ENCODE measurements at places on chromosomes 7 and 10.

- no peak overlapping the region for H3K27ac ChIP-seq
- H3K27me3 ChIP-seq = no peaks in the 10 kb centered on the region
- no peak for DNase-seq
- no peaks in the 10 kb centered on the region for H3K36me3 ChIP-seq
These were observed 163.4 kb upstream of the COL1A2 start for GRCh38 chr7:94231305-94231704.

DNA sequence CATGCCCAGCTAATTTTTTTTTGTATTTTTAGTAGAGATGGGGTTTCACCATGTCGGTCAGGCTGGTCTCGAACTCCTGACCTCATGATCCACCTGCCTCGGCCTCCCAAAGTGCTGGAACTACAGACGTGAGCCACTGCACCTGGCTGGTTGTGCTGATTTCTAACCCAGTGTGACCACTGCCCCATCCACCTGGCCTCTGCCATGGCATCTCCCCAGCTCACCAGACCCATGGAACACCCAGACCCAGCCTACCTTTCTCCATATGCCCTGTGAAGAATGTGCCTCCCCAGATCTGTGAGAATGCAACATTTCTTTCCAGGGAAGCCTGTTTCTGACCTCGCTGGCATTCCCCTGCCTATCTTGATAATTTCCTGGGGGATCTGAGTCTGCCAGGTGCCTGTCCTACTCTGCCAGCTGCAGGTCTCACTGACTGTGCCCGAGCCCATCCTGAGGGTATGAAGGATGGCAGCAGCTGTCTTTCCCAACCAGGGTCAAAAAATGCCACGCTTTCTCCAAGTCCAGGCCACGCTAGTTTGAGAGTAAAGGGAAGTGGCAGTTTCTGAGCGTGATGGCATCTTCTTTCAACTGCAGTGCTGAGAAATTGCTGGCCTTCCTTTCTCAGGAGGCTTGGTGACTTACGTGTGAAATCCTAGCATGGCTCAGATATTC lies 324.4 kb upstream of the ZNF32 start:
- H3K36me3 ChIP-seq = no peaks in the 10 kb centered on the region
- DNase-seq = no peak
- H3K4me1 ChIP-seq = peaks cover 14% of the 10 kb centered on the region
- no peak overlapping the region for H3K27ac ChIP-seq
- no peaks in the 10 kb centered on the region for H3K27me3 ChIP-seq
- no peak overlapping the region for H3K4me3 ChIP-seq

- peak; percentile 19 for DNase-seq
- peaks cover 24% of the 10 kb centered on the region for H3K4me1 ChIP-seq
- H3K27me3 ChIP-seq = peaks cover 65% of the 10 kb centered on the region
- H3K36me3 ChIP-seq = no peaks in the 10 kb centered on the region
- H3K27ac ChIP-seq = peak overlapping the region; percentile 56
- peak overlapping the region; percentile 84 for H3K4me3 ChIP-seq
These were observed 736 bp upstream of the ITIH5 start for GRCh38 chr10:7667262-7668141.

- no peaks in the 10 kb centered on the region for H3K36me3 ChIP-seq
- peaks cover 19% of the 10 kb centered on the region for H3K27me3 ChIP-seq
- no peak for DNase-seq
- no peak overlapping the region for H3K27ac ChIP-seq
- H3K4me3 ChIP-seq = no peak overlapping the region
- no peaks in the 10 kb centered on the region for H3K4me1 ChIP-seq
These were observed 314.2 kb downstream of the ADRA2A start for GRCh38 chr10:111390813-111391563.

DNA sequence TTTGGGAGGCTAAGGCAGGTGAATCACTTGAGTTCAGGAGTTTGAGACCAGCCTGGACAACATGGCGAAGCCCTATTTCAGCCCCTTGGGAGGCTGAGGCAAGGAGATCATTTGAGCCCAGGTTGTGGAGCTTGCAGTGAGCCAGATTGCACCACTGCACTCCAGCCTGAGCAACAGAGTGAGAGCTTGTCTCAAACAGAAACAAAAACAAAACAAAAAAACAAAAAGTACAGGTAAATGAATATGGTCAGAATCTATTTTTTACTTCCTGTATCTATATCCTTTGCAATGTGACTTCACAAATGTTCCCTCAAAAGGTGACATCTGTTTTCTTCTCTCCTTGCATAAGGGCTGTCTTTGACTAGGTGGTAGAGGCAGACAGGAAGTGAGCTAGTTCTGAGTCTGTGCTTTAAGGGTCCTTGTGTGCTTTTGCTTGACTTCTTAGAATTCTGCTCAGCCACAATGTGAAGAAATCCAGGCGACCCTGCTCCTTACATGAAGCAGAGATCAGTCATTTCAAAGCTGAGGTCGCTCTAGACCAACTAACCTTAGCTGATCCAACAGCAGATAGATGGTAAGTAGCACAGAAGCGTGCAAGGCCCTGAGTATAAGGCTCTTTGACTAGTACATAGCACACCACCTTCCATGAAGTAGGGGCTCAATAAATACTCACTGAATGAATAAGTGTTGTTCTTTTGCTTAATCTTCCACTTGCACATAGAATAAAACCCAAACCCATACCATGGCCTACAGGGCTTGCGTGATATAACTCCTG lies 423.2 kb upstream of the PCDH15 start:
- no peak for DNase-seq
- no peak overlapping the region for H3K27ac ChIP-seq
- H3K4me1 ChIP-seq = no peaks in the 10 kb centered on the region
- H3K36me3 ChIP-seq = no peaks in the 10 kb centered on the region

GRCh38 chr10:100998991-100999741 lies 442 bp upstream of the LZTS2 start:
- peak overlapping the region; percentile 96 for H3K4me3 ChIP-seq
- H3K36me3 ChIP-seq = peaks cover 18% of the 10 kb centered on the region

- no peaks in the 10 kb centered on the region for H3K36me3 ChIP-seq
- no peaks in the 10 kb centered on the region for H3K27me3 ChIP-seq
- peaks cover 17% of the 10 kb centered on the region for H3K4me1 ChIP-seq
- H3K4me3 ChIP-seq = no peak overlapping the region
- no peak for DNase-seq
- H3K27ac ChIP-seq = no peak overlapping the region
These were observed 135.4 kb downstream of the CXCL12 start for GRCh38 chr10:44249490-44249889.

DNA sequence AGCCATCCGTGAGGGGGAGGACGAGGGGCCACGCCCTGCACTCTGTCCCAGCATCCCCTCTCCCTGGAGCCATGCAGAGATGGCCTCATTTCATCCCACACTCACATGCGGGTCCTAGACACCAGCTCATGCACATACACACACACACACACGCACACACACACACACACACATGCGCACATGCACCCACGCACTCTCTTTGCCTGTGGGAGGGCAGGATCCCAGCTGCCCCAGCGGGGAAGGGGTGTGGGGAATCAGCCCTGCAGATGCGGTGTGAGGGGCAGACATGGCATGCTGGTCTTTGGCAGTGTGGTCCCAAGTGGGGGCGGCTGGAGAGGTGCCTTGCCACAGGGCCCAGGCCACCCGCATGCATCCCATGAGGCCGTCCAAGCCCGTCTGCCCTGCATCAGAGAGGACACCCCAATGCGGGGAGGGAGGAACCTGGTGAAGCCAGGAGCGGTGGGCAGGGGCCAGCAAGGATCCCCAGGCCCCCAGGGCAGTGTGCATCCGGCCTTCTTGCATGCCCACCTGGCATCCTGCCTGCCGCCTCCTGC lies 68.1 kb downstream of the LHPP start:
- H3K27me3 ChIP-seq = no peaks in the 10 kb centered on the region
- no peak overlapping the region for H3K27ac ChIP-seq
- H3K4me3 ChIP-seq = no peak overlapping the region

- no peaks in the 10 kb centered on the region for H3K36me3 ChIP-seq
- peaks cover 38% of the 10 kb centered on the region for H3K4me1 ChIP-seq
- H3K27me3 ChIP-seq = peaks cover 100% of the 10 kb centered on the region
- no peak for DNase-seq
These were observed 2.7 kb downstream of the EVX1 start for GRCh38 chr7:27245124-27245797.

- no peak for DNase-seq
- H3K36me3 ChIP-seq = no peaks in the 10 kb centered on the region
- H3K4me3 ChIP-seq = no peak overlapping the region
- no peak overlapping the region for H3K27ac ChIP-seq
These were observed 1133.9 kb upstream of the LRRTM3 start for GRCh38 chr10:65791979-65792378.

DNA sequence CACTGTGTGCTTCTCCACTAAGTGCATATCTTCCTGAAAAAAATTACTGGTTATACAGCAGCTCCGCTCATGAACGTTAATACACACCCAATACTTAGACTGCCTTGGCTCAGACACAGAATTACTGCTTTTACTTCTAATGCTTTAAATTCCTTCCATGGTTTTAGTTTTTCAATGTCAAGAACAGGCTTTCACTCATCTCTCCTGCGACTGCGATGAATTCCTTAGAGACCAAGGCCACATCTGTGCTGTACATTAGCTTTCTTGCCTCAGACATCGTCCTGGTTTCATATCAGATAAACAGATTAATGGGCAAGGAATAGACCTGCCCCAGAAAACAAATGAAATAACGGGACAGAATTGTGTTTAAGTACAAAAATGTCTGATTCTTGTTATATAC lies 120.2 kb downstream of the CYP26A1 start:
- H3K27ac ChIP-seq = no peak overlapping the region
- H3K4me3 ChIP-seq = no peak overlapping the region
- H3K4me1 ChIP-seq = peaks cover 8% of the 10 kb centered on the region
- H3K36me3 ChIP-seq = no peaks in the 10 kb centered on the region
- H3K27me3 ChIP-seq = peaks cover 20% of the 10 kb centered on the region
- no peak for DNase-seq

DNA sequence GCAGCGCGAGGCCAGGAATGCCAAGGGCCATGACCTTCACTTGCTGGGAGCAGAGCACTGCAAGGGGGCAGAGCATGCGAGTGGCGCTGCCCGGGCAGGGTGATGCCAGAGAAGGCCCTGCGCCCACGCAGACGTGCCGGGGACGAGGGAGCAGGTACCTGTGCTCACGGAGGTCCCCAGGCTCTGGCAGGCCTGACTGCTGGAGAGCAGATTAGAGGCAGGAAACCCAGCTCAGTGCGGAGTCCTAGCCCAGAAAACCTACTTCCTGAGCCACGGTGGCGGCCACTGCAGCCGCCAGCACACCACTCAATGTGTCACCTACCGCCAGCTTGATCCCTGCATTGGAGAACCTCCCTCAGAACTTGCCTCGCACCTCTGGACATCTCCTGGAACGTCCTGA lies 148.4 kb downstream of the MAD1L1 start:
- H3K36me3 ChIP-seq = peaks cover 3% of the 10 kb centered on the region
- H3K27ac ChIP-seq = no peak overlapping the region
- no peak overlapping the region for H3K4me3 ChIP-seq
- DNase-seq = no peak
- H3K4me1 ChIP-seq = peaks cover 11% of the 10 kb centered on the region

DNA sequence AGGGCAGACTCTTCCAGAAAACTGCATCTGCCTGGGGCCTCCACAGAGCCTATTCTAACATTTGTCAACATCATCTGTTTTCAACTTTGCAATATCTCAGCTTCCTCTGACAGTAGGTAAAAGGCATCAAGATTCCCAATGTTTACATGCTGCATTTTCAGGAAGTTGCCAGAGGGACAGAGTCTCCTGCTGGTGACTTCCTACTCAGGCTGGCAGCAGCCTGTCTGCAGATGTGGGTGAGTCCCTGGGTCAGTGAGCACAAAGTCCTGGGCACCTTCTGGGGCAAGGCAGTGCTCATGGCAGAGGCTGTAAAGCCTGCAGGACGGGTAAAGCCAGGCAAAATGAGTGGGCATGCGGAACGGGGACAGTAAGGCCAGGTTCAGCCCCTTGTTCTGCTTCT lies 69.4 kb downstream of the EBF3 start:
- peaks cover 82% of the 10 kb centered on the region for H3K4me1 ChIP-seq
- no peaks in the 10 kb centered on the region for H3K36me3 ChIP-seq
- H3K27ac ChIP-seq = peak overlapping the region; percentile 33
- H3K27me3 ChIP-seq = peaks cover 40% of the 10 kb centered on the region

DNA sequence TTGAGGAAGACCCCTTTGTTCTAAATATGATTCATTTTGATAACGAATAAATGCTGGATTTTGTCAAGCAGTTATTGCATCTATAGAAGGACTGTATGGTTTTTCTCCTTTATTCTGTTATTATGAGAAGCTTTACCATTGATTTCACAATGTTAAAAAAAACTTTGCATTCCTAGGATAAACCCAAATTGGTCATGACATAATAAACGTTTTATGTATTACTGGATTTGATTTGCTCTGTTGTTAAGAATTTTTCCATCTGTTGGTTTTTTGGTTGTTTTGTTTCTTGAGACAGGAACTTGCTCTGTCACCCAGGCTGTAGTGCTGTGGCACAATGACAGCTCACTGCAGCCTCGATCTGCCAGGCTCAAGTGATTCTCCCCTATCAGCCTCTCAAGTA lies 2.2 kb upstream of the DNA2 start:
- DNase-seq = no peak
- no peaks in the 10 kb centered on the region for H3K27me3 ChIP-seq
- H3K27ac ChIP-seq = no peak overlapping the region
- no peak overlapping the region for H3K4me3 ChIP-seq
- peaks cover 14% of the 10 kb centered on the region for H3K4me1 ChIP-seq

GRCh38 chr10:91036807-91037411 lies 116.0 kb upstream of the ANKRD1 start:
- no peak overlapping the region for H3K27ac ChIP-seq
- DNase-seq = no peak
- H3K27me3 ChIP-seq = no peaks in the 10 kb centered on the region
- no peak overlapping the region for H3K4me3 ChIP-seq
- no peaks in the 10 kb centered on the region for H3K36me3 ChIP-seq
- peaks cover 27% of the 10 kb centered on the region for H3K4me1 ChIP-seq

GRCh38 chr10:89138755-89139490 lies 68.2 kb downstream of the CH25H start:
- H3K36me3 ChIP-seq = no peaks in the 10 kb centered on the region
- H3K4me1 ChIP-seq = no peaks in the 10 kb centered on the region
- no peak overlapping the region for H3K4me3 ChIP-seq
- DNase-seq = no peak
- H3K27me3 ChIP-seq = no peaks in the 10 kb centered on the region

GRCh38 chr10:17504547-17505245 lies 50.3 kb upstream of the ST8SIA6 start:
- H3K27me3 ChIP-seq = no peaks in the 10 kb centered on the region
- no peaks in the 10 kb centered on the region for H3K4me1 ChIP-seq
- DNase-seq = no peak
